ENCODE measurements at places on chromosomes 16 and 17. TPM values are rescaled to one million over a fixed set of nuclear protein-coding genes. Genes with fewer than 3 reads are reported as not detected.

GRCh38 chr16:22734368-22734767 lies 79.6 kb upstream of the HS3ST2 start:
- DNase-seq: no peak

- DNase-seq: no peak
These were observed 763 bp upstream of the SOX9 start for GRCh38 chr17:72119873-72120641.

The SSTR5 gene
- total RNA-seq: not detected

The HEATR9 gene
- 0.31 TPM for total RNA-seq

DNA sequence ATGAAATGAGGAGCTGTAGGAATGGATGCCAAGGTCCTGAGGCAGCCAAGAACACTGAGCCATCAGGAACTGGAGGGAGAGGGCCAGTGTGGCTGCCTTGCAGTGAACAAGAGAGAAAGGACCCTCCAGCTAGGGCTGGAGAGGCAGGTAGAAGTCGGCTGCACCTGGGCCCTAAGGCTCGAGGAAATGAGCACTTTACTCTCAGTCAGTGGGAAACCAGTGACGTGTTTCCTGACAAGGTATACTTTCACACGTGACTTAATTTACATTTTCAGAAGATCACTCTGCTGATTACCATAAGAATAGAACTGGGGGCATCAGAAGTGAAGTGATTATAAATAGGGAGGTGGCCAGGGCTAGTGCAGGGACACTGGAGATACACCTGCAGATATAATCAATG lies 115.2 kb downstream of the C17orf67 start:
- DNase-seq: no peak

The NAE1 gene
- total RNA-seq: 96.6 TPM

The SP6 gene
- 0.16 TPM for total RNA-seq

The GALR2 gene
- 1.2 TPM for total RNA-seq

All from naive thymus-derived CD4-positive, alpha-beta T cell (primary cell).